Hematopoietic multipotent progenitor cell treated with erythropoietin and hydrocortisone succinate and interleukin-3 and kit ligand, for 6 days (in vitro differentiated cells): ENCODE measurements at places on chromosomes 3 and 15.

DNA sequence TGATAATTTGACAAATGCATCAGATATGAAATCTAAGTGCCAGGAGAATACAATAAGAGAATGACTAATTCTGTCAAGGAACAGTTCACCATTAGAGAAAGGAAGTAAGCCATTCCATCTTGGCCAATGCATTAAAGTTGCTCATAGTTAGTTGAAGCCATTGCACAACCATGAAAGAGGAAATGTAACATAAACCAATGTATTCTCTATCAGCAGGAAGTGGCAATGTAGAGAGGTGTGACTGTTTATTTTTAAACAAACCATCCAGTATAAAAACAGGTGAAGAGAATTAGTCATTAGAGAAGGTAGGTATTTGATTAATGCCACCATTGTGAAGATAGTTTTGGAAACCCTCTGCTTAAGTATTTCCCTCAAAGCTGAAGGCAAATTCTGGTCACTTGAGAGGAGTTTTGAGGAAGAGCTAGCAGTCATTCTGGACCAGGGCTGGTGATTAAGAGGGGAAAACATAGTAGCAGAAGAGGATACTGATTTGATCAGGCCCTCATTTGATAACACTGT, 10.7 kb upstream of the ANXA2 start:
- DNase-seq = peak; percentile 74

- peak; percentile 12 for DNase-seq
These were observed 262.6 kb upstream of the NAALADL2 start for GRCh38 chr3:174596447-174596982.

DNA sequence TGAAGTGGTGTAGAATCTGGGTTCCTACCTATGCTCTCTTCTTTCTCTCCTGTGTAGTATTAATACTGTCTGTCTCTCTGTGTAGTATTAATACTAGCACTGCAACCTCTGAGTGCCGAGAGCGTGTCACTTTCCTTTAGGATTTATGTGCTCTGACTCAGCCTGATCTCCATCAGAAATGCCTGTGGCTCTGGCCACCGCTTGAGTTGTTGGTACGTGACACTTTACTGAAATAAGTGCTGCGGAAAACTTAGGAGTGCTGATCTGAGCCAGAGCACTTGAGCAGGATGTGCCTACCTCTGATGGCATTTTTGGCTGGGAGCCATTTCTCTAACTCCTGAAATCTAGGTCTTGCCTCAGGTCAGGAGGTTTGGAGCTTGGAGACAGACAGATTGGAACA, 807.4 kb downstream of the SQOR start:
- no peak for DNase-seq

- DNase-seq = peak; percentile 93
These were observed at the start of gene ZNF35 for GRCh38 chr3:44648564-44649229. Gene ZNF35 (plus strand): TSS chr3:44648732. CDS start chr3:44651068, 2,336 bp downstream.

- peak; percentile 52 for DNase-seq
These were observed at the start of gene ADAMTSL3 for GRCh38 chr15:83653639-83654378. Gene ADAMTSL3 (plus strand): TSS chr15:83654123. CDS start chr15:83655762, 1,639 bp downstream.

DNA sequence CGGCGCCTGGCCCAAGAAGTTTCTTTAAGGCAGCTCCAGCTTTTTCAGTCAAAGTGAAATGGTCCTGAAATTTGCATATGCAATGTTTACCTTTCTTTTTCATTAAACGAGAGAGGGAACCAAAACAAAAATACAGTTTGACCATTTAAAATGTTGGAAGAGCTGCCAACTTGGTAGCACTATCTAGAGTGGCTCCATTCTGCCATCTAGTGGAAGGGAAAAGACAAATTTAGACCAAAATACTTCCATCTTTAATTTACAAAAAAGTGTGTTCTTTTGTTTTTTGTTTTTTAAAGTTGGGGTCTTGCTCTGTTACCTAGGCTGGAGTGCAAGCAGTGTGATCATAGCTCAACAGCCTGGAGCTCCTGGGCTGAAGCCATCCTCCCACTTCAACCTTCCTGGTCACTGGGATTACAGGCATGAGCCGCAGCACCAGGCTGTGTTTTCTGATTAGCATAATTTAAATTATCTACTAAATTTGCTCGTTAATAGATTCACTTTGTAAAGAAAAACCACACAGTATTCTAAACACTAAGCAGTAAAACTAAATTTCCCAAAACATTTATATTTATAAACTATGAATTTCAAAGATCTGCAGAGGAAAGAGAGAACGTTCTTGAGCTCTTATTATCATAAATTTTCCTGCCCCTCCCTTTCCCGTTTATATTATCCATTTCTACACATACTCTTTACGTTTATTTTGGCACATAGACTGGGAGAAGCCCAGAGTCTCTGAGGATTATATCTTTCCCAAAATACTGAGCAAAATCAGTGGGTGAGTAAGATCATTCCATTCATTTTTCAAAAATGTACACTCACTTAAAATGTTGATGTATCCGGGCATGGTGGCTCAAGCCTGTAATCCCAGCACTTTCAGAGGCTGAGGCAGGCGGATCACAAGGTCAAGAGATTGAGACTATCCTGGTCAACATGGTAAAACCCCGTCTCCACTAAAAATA, 15.4 kb upstream of the RFC4 start:
- peak; percentile 90 for DNase-seq

DNA sequence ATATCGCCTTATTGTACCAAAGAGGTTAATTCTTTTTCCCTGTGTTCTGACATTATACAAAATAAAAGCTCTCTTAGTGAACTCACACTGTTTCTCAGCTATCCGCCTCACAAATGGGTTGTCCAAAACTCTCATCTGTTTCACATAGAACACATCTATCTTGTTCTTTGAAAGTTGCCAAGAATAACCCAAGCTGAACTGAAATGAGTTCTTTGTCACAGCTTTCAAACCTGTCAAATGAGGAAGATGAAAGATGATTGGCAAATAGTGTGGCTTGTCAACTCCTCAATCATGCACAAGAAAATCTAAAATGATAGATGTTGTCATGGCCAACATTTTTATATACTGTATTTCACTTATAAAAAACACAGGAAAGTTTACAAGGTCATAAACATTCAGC, 168.1 kb upstream of the OSTN start:
- DNase-seq = no peak

GRCh38 chr15:34994925-34995324, 6.8 kb upstream of the ZNF770 start:
- DNase-seq = no peak
